Uterus (tissue), 4 donors: ENCODE measurements at places on chromosomes 5 and 9. TPM values are rescaled to one million over a fixed set of nuclear protein-coding genes. Genes with fewer than 3 reads are reported as not detected.
A peak's percentile ranks its signal among the peaks of the same experiment; 100 is the strongest.

DBH gene
- not detected for total RNA-seq

DNA sequence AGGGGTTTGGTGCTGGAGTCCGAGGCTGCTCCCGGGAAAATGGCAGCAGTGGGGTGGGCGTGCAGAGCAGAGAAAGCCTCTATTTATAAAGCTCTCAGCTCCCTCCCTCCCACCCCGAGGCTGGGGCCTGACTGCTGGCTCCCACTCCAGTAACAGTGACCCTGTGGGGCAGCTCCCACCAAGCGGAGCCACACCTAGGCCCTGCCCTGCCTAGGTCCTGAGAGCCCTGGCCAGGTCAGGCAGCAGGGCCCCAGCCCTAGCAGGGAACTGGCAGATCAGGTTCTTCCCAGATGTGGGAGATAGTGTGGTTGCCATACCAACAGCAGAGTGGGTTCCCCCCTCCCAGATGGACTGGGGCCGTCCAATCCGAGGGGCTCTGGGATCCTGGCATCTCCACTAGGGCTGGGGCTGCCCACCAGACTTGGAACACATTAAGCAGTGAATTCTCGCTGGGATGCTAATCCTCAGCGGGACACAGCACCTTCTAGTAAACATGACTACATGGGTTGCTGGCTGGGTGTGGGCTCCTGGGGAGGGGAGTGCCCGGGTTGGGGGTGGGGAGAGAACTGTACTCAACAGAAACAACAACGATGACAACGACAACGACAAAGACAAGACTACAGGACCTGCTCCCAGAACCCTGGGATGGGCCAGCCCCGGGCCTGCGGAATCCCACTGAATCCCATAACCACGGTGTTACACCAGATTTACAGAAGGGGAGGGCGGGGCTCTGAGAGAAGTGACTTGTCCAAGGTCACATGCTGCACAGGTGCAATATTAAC is 1.5 kb downstream of the SH3GLB2 start:
- no peak for DNase-seq

DNA sequence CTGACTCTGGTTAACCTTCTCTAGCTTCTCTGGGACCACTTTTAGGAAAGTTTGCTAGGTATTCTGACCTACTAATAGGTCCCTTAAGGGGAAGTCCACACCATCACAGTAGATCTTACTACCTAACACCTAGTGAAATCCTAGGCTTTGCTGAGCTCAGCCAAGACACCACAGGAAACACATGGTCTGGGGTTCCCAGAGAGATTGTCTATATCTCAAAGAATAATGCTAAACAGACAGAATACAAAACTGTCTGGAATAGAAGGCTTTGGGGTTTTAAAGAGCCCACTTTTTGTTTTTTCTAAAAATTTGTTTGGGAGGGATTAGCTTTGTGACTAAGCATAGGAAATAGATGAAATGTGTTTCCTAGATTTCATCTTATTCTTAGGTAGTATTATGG is 395.1 kb downstream of the ARHGEF28 start:
- DNase-seq, result no peak

GRCh38 chr9:136023410-136024225 is 62.4 kb upstream of the UBAC1 start:
- peak; percentile 55 for DNase-seq

DNA sequence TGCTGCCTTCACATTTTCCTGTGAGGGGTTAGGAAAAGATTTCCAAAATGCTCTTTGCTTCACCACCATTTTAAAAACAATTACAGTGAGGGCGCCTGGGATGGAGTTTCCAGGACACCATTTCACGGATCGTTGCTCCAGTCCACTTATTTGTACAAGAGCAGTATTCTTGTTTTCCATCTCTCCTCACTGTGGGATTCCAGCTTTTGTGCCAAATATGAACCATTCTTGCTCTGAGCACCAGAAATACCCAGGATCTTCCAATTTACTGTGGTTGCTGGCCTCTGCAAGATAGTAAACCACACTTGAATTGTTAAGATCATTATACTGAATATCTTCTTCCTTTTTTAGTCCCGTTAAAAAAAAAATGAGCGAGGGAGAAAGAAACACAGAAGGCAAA is 899.5 kb downstream of the TLE1 start:
- no peak for DNase-seq

GRCh38 chr5:54793468-54794134 is 191.8 kb downstream of the ESM1 start:
- DNase-seq, result no peak

DNA sequence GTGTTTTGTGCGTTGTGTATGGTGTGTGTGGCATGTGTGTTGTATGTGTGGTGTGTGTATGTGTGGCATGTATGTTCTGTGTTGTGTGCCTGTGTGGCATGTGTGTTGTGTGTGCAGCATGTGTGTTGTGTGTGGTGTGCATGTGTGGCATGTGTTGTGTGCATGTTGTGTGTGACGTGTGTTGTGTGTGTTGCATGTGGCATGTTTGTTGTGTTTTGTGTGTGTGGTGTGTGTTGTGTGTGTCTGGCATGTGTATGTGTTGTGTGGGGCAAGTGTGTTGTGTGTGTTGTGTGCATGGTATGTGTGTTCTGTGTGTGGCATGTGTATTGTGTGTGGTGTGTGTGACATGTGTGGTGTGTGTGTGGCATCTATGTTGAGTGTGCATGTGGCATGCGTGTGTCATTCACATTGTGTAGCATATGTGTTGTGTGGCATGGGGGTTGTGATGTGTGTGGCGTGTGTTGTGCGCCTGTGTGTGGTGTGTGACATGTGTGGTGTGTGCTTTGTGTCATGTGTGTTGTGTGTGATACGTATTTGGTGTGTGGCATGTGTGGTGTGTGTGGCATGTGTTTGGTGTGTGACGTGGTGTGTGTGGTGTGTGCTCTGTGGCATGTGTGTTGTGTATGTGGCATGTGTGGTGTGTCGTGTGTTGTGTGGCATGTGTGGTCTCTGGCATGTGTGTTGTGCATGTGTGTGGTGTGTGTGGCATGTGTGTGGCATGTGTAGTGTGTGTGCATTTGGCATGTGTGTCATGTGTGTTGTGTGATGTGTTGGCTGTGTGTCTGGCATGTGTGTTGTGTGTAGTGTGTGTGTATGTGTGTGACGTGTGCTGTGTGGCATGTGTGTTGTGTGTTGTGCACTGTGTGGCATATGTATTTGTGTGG is 46.6 kb upstream of the IRX4 start:
- no peak for DNase-seq

SOHLH1 gene
- total RNA-seq, result not detected

DNA sequence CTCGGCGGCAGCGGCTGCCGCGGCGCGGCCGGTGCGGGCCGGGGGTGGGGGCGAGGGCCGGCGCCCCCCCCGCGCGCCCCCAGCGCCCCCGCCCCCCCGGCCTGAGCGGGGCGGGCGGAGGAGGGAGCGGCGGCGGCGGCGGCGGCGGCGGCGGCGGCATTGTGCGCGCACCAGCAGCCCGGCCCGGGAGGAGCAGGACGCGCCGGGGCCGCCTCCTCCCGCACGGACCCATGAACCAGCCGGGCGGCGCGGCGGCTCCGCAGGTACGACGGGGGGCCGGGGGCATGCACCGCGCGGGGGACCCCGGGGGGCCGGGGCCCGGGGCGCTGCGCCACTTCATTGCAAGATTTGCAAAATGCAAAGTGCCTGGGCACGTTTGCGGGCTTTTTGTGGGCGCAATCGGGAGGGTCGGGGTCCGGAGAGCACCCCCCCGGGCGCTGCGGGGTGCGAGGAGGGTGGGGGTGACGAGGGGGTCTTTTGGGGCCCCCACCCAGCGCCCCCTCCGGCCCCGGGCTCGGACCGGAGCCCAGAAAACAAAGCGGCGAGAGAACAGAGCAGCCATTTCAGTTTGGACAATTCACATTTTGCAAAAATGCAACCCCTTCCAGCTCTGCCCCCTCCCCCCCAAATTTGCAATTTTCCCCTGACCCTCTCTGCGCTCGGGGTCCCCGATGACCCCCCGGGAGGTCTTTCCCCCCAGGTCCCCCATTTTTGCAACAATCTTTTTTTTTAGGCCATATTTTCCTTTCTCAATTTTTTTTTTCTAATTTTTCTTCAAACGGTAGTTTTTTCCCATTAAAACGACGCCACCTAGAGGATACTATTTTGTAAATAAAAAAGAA is at the start of gene ZNF618:
Gene ZNF618 (plus strand): TSS at position 159 of the 842 bp plus-strand sequence. CDS start 72 bp downstream, at position 231.
- no peak for DNase-seq

GPX8 gene
- 117 TPM for total RNA-seq

DNA sequence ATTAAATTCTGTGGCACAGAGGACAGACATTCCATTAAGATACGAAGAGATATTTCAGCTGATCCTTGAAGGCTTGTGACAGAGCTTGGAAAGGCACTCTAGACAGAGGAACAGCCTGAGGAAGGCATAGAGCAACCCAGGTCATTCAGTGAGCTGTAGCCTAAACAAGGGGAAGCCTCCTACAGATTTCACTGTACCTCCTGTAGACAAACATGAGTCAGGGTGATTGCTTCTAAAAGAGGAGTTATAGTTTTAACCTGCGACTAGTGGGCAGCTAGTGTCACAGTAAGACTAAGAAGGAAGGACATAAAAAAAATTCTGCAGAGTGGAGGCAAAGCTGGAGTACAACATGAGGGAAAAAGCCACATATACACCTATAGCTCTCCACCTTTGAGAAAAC is 43.5 kb upstream of the ANKDD1B start:
- DNase-seq, result no peak

- no peak for DNase-seq
Measured at GRCh38 chr5:94217745-94218144, 400.7 kb downstream of the KIAA0825 start.

- no peak for DNase-seq
Measured at GRCh38 chr5:66180282-66181155, 36.4 kb downstream of the SREK1 start.

GFPT2 gene
- 118 TPM for total RNA-seq
